Stimulated activated CD4-positive, alpha-beta T cell treated with anti-CD3 and anti-CD28 coated beads, Interleukin-15, amount 100 ng/mL, for 1 hour (primary cell): ENCODE measurements at places on chromosomes 6 and 20.

DNA sequence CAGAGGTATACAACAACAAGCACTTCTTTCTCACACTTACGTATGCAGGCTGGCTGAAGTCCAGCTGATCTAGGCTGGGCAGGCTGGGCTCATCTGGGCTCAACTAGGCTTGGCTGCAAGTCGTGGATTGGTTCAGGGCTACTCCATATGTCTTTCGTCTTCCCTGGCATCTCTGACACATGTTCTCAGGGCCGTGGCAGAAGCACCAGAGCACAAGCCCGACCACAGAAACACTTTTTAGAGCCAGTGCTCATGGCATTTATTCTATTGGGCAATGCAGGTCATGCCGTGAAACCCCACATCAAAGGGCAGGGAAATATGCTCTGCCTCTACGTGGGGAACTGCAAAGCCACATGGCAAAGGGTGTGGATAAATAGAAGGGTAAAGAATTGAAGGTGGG, 93.8 kb downstream of the RIN2 start:
- no peak for DNase-seq

GRCh38 chr20:19504251-19504650, 253.8 kb upstream of the RIN2 start:
- no peak for DNase-seq

DNA sequence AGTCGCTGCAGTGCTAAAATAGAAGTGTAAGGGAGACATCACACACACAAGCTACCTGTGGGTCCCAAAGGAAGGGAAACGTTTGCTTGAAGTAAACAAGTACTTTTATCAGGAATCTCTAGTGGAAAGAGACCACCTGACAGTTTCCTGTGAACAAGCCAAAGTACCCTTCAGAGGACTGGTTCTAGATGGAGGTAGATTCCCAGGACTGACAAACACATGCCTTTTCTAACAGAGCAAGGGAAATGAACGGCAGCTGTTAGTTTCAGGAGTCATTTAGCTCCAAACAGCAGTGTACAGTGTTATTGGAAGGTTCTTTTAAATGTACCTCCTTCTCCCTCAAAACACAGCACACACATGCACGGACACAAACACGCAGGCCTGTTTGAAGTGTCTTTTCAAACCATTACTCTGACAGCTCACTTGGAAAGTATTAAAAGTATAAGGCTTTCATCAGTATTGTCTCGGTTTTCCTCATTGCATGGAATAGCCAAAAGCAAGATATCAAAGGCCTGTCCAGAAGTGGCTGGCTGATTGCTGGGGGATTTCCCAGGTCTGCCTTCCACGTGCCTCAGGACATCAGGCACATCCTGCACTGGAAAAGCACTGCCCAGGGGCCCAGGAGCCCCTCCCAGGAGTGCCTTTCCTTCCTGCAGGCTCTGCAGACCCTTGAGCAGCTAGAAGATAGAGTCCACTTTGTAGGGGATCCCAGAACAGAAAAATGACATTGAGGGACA, 393.2 kb upstream of the SOX4 start:
- DNase-seq = no peak

DNA sequence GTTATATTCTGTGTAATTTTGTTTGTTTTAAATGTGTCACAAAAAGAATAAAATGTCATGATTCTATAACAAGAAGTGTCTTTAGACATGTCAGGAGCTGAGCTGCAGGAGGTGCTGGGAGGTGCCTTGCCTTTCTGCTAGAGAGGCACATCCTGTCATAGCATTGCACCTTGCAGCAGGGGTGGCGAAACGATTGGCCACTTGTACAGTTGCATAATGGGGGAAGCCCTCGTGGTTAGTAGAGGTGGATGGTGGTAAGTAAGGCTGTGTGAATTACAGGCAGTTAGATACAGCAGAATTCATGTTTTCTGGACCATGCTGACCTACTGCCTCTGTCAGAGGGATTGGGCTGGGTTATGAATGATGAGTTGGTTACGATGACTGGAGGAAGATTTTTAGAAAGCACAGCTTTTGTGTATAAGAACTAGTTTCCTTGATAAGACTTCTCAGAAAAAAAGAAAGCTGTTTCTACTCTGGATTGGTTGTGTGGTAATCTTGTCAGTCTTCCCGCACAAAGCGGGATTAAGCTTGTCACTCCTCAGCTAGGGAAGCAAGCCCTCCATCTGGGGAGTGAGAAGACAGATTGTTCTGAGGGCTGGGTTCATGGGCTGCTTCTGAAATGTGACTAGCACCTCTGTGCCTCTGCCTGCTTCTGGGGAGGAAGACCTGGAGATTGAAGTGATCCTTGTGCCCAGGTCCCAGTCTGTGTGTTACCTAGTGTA, 74.9 kb downstream of the FOXO3 start:
- no peak for DNase-seq

DNA sequence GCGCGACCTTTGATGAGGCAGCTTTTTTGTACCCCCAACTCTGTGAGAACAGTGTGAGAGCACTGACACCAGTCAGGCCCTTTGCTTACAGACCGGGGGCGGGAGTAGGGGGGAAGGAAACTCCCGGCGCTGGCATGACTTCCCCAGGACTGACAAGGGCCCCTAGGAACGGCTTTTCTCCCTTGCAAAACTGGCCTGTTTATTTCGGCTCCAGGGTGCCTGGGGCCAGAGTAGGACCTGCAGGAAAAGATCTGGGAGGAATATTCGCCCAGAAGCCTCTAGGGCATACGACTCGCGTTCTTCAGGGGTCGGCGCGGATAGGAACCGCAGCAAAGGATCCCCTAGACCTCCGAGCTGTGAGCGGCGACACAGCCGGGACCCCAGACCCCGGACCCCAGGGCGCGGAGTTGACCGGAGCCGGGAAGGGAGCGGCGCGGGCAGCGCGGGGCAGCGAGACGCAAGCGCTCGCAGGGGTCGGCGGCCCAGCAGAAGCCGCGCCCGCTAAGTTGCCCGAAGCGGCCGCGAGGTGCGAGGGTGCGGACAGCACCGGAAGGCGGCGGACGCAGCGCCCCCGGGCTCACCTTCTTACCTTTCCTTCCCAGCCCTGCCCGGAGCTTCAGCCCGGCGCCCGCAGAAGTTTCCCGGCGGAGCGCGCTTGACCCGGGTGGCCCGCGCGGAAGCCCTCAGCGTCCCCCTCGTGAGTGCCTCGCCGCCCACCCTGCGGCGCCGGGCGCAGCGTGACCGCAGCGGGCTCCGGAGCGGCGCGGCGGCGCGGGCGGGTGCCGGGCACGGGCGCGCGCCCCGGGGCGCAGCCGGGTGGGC, at the start of gene POPDC3:
POPDC3 (minus strand) TSS at position 771 of the 822 bp plus-strand sequence. CDS start 18,105 bp downstream, outside the sequence.
- no peak for DNase-seq

GRCh38 chr6:36927691-36928546, 26.6 kb upstream of the PI16 start:
- DNase-seq = no peak

DNA sequence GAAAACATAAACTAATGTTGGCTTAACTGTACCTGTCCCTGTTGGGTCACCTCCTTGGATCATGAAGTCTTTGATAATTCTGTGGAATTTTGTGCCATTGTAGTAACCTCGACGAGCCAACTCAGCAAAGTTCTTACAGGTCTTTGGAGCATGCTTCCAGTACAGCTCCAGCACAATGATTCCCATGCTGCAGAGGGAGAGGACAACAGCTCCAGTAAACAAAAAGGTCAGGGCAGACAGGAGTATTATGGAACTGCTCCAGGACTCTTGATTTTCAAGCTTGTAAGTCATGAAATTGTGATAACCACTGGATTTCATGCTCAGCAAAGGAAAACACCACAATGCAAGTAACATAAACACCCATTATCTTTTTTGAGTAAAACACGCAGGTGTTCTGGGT, 2.9 kb downstream of the PPIL1 start:
- no peak for DNase-seq

GRCh38 chr20:56778765-56779195, 149.7 kb downstream of the TFAP2C start:
- DNase-seq = no peak

- no peak for DNase-seq
Observed at GRCh38 chr6:170287371-170287876, 3.5 kb downstream of the DLL1 start.

GRCh38 chr20:3782597-3782996, 1.3 kb upstream of the SPEF1 start:
- no peak for DNase-seq

- no peak for DNase-seq
Observed at GRCh38 chr6:1379017-1379787, 10.2 kb upstream of the FOXF2 start.

- DNase-seq = no peak
Observed at GRCh38 chr6:117655380-117655779, 19.9 kb upstream of the NUS1 start.

DNA sequence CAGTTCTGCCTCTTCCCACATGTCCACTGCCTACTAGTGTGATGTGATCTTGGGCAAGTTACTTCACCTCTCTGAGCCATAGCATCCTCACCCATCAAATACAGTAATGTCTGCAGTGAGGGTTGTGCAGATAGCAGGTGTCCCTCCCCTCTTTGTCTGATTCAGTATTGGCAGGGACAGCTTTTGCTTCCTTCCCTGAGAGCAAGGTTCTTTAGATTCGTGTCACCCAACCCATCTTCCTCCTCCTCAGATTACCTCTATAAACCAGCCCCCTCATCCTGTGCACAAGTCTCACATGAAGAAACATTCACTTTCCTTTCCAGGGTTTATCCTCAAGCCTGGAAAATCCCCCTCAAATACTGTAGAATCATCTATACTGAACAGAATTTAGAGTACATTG, 15.4 kb downstream of the ACTR5 start:
- no peak for DNase-seq

- no peak for DNase-seq
Observed at GRCh38 chr6:44680202-44680720, 292.8 kb downstream of the CDC5L start.
